NCI-H187 (cell line): ENCODE measurements at places on chromosomes 1 and 21.

DNA sequence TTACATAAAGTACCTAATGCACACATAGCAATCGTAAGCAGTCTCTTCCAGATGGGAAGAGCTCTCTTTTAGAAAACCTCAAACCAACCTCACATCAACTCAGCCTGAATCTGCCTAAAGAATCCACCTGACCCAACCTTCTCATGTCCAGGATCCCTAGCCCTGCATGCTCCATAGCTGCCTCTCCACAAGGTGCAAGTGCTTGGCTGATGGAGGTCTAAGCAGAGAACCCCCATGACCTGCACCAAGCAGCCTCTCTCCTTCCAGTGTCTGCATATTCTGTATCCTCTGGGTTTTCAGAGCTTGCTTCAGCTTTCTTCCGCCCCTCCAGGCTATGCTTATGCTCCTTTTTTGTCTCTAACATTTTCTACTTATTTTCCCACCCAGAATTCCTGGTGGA is 2.5 kb downstream of the LY9 start:
- DNase-seq: no peak

GRCh38 chr1:70072231-70072751 is 133.1 kb downstream of the LRRC40 start:
- DNase-seq: no peak

GRCh38 chr1:64062941-64063581 is 140.4 kb upstream of the UBE2U start:
- no peak for DNase-seq

- no peak for DNase-seq
Observed at GRCh38 chr21:25273959-25274358, 333.3 kb downstream of the MRPL39 start.

GRCh38 chr1:188822248-188822647 is 1655.4 kb downstream of the BRINP3 start:
- DNase-seq: no peak

GRCh38 chr1:211829343-211830054 is 1.1 kb downstream of the LPGAT1 start:
- DNase-seq: no peak

DNA sequence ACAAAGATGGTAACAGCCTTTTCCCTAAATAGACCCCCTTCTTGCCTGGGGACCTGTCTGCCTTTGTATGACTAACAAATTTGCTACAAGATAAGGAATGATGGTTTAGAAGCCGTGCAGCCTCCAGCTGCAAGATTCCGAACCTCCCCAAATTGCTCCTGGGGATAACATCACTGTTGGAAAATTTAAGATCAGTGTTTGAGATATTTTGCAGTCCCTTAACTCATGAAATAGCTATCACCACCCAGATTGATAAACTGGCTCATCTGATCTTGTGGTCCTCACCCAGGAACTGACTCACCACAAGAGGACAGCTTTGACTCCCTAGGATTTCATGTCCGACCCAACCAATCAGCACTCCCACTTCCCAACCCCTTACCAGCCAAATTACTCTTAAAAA is 254.7 kb downstream of the USH2A start:
- no peak for DNase-seq
